ENCODE measurements at places on chromosomes 12 and 14.

DNA sequence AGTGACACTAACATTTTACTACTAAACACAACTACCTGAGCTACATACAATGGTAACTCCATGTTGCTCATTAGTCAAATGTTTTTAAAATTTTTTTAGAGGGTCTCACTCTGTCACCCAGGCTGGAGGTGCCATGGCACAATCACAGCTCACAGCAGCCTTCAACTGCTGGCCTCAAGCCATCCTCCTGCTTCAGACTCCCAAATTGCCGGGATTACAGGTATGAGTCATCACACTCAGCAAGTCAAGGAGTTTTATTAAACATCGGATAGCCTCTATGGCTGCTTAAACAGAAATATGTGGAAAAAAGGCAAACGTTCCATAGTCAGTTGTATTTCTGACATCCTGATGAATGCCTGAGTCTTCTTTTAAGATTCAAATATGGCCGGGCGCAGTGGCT lies 11.1 kb upstream of the NPFF start:
- no peak for DNase-seq

GRCh38 chr14:86296173-86296572 lies 766.2 kb downstream of the FLRT2 start:
- DNase-seq, result peak; percentile 19

- no peak for DNase-seq
Observed at GRCh38 chr12:85804663-85805062, 31.5 kb downstream of the RASSF9 start.

DNA sequence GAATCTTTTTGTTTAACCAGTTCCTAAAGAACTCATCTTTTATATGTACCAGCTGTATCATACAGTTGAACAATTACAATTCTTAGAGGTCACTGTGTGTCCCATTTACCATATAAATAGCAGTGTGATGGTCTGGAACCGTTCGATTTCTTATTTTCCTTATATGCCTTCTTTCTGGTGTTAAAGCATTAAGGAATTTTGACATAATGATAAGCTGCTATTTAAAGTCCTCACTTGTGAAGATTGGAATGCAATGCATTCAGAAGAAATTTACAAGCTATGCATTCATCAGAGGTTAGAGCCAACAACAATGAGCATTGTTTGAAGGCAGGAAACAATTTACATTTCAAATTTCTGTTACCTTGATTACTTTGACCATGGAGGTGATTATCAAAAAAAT lies 80.0 kb upstream of the PRICKLE1 start:
- DNase-seq, result no peak

DNA sequence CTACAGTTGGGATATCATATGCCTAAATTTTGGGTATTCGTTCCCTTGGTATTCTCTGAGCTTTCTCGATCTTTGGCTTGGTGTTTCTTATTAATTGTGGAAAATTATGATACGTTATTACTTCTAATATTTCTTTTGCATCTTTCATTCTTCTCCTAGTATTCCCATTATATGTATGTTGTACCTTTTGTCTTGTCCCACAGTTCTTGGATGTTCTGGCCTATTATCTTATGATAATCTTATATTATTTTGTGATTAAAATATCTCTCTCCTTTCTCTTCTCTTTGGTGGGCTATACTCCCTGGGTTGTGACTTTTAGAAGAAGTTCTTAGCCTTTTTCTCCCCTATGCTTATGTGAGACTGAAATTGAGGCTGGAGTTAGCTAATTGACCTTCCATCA lies 25.2 kb downstream of the PTCSC3 start:
- DNase-seq, result no peak

- DNase-seq, result no peak
Observed at GRCh38 chr12:127268706-127269425, 998.1 kb upstream of the TMEM132C start.

DNA sequence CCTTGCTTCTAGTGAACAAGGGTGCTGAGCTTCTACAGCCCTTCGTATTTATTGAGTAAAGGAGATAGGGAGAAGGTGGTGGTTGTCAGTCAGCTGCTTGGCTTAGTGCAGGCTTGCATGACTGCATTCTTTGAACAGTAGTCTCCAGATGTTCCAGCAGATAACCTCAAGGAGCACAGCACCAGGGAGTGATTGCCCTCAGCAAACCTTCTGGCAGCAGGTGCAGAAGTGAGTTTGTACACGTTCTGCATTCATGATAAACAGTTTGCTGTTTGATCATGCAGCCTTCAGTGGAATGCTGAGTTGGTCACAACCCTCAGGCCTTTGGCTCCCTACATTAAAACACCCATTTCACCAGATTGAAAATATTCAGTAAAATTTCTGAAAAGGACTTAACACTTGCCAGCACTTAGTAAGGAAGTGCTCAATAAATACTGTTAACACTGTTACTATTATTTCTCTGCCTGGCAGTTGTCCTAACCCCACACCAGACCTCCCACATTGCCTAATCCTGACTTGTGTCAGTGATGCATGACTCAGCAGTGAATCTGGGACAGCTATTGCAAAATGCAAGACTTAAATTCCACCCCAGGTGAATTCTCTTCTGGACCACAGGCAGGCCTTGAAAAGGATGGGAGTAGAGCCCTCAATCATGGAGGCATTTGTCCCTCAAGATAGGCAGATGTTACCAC lies 18.9 kb upstream of the CARMIL3 start:
- no peak for DNase-seq

Data from NAMALWA (cell line).